ENCODE measurements at places on chromosomes 7 and 10. TPM values are rescaled to one million over a fixed set of nuclear protein-coding genes. Genes with fewer than 3 reads are reported as not detected.

IDI2 gene
- not detected for total RNA-seq

SPDYE1 gene
- not detected for total RNA-seq

GARS1 gene
- 68.9 TPM for total RNA-seq

PTF1A gene
- total RNA-seq, result not detected

TMEM130 gene
- not detected for total RNA-seq

LIPJ gene
- not detected for total RNA-seq

MSS51 gene
- 0.39 TPM for total RNA-seq

WDFY4 gene
- 0.25 TPM for total RNA-seq

TMEM26 gene
- not detected for total RNA-seq

PLAC9 gene
- total RNA-seq, result 3.7 TPM

NME8 gene
- not detected for total RNA-seq

ZNF239 gene
- 0.13 TPM for total RNA-seq

ST8SIA6 gene
- 0.25 TPM for total RNA-seq

TFR2 gene
- 0.26 TPM for total RNA-seq

VSTM4 gene
- 0.39 TPM for total RNA-seq

DRGX gene
- not detected for total RNA-seq

LLCFC1 gene
- not detected for total RNA-seq

OR6B1 gene
- not detected for total RNA-seq

ATRNL1 gene
- 0.77 TPM for total RNA-seq

SLC26A5 gene
- total RNA-seq, result 0.64 TPM

GPR15LG gene
- total RNA-seq, result not detected

FRAT1 gene
- total RNA-seq, result 3.9 TPM

AGMO gene
- total RNA-seq, result 0.51 TPM

REPIN1 gene
- total RNA-seq, result 60.3 TPM

ITGB8 gene
- 2.2 TPM for total RNA-seq

AQP1 gene
- 6.6 TPM for total RNA-seq

SPDYE8 gene
- not detected for total RNA-seq

TNS3 gene
- total RNA-seq, result 11.8 TPM

STAG3 gene
- total RNA-seq, result 0.13 TPM

GTF2IRD1 gene
- 6.8 TPM for total RNA-seq

IGF2BP3 gene
- total RNA-seq, result 4.3 TPM

PTPRZ1 gene
- total RNA-seq, result not detected

All from dermis microvascular lymphatic vessel endothelial cell (primary cell).